ENCODE measurements at places on chromosomes 7 and 10.

GRCh38 chr7:105591522-105591921 is 10.2 kb upstream of the EFCAB10 start:
- no peak for DNase-seq

GRCh38 chr7:136502162-136502561 is 366.3 kb upstream of the CHRM2 start:
- no peak for DNase-seq

GRCh38 chr10:120586471-120586872 is 129.4 kb downstream of the PLPP4 start:
- DNase-seq, result no peak

DNA sequence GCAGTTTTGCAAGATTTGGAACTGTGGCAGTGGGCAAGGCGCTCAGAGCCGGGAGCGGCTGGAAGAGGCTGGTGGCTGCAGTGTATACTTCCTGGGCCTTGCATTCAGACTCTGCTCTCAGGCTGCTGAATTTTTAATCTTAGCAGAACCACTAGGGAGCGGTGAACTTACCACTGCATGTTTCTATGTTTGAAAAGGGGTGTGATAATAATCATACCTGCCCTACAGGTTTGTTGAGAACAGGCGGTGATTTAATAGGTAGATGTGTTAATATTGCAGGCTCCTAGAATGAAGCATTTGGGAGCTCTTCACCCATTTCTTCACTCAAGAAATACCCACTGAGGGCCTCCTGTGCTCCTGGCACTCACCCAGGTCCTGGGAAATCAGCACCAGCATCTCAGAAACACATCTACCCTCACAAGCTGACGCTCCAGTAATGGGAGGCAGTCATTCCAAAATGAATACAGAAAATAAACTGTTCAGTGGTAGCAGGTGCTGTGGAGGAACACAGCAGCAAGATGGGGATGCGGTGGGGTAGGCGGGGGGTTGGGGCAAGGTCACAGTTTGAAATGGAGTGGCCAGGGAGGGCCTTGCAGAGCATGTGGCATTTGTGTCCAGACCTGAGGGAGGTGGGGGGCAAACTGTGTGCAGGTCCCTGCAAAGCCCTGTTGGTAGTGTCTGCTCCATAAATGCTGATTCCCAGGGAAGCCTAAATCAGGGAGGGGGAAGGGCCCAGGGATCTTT is 41.0 kb downstream of the VWA2 start:
- DNase-seq, result no peak

GRCh38 chr10:102585026-102585425 is 59.3 kb upstream of the TRIM8 start:
- DNase-seq, result peak; percentile 24

DNA sequence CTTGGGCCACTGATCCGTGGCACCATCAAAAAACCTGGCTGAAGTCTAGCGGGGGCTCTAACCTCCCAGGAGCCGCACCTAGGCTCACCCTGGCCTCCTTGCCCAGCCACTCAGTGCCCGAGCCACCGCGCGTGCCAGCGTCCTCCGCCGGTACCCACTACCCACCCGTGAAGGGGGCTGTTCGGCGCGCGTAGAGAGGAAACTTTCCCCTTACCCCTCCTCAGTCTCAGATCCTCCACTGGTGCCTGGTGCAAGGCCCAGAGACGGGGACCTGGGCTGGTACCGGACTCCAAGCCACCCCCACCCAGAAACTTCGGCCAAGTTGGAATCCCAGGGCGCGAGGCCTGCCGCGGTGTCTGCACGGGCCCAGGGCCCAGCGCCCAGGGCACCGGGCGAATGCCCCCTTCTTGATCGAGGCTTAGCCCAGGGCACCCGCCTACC is 3.5 kb upstream of the EBF3 start:
- DNase-seq, result no peak
